ENCODE measurements at places on chromosomes 6 and 20.

DNA sequence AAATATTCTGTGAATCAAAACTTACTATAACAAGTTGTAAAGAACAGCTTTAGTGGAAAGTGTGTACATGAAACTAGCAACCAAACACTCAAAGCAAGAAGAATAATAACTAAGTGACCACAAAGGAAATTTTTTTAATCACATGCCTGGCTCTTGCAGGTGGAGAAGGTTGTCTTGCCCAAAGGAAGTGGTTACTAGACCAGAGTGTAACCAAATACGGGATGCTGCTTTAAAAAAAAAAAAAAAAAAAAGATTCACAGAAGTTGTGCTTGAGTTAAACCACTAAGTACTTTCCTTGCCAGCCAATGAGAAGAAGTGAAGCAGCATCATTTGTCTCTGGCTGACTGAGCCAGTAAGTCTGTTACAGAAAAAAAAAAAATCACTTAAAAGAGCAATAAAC, 19.1 kb upstream of the HLA-DQB1 start:
- DNase-seq = no peak

- no peak for DNase-seq
Measured at GRCh38 chr20:32628960-32629530, 43.9 kb upstream of the NOL4L start.

DNA sequence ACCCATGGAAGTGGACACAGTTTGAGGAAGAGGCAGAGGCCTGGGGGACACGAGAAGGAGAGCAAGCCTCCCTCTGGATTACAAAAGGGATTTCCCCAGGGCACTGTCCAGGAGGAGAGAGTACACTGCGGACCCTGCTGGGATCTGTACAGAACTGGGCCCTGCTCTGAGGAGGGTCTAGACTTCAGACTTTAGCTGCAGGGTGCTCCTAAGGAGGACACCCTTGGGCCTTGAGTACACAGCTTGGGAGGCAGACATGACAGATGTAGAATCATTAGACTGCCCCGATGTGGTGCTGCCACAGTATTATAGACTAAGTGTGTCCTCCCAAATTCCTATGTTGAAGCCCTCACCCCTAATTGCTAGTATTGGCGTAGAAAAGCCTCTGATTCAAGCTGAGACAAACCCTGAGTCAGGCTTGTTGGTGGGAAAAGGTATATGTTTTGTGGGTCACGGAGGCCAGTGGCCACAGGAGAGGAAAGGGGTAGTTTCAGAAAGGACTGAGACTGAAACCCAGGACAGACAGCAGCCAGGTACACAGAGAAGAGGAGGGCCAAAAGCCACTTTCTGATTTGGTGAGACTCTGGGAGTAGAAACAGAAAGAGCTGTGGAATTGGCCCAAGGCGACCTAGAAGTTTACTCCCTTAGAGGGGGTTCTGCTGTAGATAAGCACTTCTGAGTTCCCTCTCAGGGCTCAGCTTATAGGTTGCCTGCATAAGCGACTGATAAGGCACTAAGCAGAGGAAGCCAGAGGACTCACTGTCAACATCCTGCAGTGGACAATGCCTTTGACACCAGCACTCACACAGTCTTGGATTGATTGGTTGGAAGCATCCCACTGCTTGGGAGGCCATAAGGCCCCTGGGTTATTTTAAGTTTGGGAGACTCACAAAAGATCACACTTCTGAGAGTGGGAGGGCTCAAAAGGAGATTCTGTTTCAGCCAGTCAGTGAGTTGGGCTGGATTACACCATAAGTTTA, 16.5 kb upstream of the SH3BGRL2 start:
- DNase-seq = no peak

- DNase-seq = no peak
Measured at GRCh38 chr20:3449319-3449718, 21.5 kb upstream of the ATRN start.
